ENCODE measurements at places on chromosomes 5 and 9.

GRCh38 chr9:106414042-106414441, 448.9 kb upstream of the ZNF462 start:
- no peak for DNase-seq

DNA sequence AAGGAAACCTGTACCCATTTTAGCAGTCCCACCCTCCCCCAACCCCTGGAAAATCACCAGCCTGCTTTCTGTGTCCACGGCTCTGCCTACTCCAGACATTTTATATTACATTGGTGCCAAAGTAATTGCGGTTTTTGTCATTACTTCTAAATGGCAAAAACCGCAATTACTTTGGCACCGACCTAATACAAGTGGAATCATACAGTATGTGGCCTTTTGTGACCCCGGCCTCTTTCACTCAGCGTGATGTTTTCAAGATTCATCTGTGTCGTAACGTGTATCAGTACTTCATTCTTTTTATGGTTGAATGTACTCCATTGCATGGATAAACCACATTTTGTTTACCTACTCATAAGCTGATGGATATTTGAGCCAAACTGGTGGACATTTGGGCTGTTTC, 9.7 kb upstream of the ORM1 start:
- DNase-seq, result no peak

DNA sequence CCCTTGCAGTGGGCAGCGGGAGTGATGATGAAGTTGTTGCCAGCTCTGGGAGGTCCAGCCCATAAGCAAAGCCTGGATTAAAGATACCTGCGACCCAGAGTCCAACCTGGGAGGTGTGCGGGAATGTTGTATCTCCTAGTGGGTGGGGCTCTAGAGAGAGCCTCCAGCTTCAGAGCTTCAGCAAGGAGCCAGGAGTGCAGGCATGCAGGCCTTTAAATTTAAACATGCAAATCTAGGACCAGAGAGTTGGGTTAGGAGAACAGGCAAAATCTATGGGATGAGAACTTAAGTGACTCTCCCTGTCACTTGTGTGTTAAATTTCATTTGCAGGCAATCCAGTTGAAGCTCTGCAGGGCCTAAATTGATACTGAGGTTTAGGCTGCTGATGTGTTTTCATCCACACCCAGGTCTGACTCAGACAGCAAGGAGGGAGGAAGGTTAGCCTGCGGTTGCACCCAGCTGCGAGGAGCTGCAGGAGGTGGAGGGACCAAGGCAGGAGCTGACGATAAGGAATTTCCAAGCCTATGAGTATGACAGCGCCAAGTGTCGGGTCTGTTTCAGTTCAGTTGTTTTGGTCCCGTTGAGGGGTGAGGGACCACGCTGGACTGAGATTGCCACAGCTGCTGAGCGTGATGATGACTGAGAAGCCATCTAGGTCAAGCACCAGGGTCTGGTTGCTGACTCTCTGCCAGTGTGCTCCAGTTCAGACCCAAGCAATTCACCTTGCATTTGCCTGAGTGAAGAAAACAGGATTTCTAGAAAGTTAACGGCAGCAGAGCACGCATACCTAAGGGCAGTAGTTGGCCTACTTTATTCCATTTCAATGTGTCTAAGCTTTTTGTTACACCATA, 243.0 kb downstream of the ICE1 start:
- no peak for DNase-seq

DNA sequence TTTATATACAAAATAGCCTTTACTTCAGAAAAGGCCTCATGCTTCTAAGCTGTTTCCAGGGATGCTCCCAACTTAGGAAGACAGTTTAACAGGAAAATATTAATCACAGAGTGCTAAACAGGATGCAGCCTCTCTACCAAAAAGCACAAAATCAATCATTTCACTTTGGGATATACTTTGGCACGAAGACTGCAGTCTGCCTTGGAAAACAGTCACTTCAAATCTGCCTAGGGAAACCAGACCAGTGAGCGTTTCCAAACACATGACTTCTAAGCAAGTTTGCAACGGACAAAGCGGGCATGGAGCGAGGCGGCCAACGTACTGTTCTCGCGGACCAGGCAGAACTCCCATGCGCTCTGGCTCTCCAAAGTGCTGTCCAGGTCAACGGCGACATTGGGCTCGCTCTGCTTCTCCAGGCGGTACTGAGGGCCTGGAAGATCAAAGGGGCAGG, 201.0 kb downstream of the MAPKAP1 start:
- DNase-seq, result no peak

GRCh38 chr5:34002629-34003328, 5.1 kb downstream of the AMACR start:
- DNase-seq, result no peak

GRCh38 chr5:116358911-116359418, 215.7 kb downstream of the SEMA6A start:
- no peak for DNase-seq

All from stimulated activated CD4-positive, alpha-beta T cell treated with anti-CD3 and anti-CD28 coated beads, Interleukin-1b, Interleukin-23, amount 100 ng/mL, for 24 hours (primary cell).